ENCODE measurements at places on chromosomes 2 and 18.
A peak's percentile ranks its signal among the peaks of the same experiment; 100 is the strongest.

DNA sequence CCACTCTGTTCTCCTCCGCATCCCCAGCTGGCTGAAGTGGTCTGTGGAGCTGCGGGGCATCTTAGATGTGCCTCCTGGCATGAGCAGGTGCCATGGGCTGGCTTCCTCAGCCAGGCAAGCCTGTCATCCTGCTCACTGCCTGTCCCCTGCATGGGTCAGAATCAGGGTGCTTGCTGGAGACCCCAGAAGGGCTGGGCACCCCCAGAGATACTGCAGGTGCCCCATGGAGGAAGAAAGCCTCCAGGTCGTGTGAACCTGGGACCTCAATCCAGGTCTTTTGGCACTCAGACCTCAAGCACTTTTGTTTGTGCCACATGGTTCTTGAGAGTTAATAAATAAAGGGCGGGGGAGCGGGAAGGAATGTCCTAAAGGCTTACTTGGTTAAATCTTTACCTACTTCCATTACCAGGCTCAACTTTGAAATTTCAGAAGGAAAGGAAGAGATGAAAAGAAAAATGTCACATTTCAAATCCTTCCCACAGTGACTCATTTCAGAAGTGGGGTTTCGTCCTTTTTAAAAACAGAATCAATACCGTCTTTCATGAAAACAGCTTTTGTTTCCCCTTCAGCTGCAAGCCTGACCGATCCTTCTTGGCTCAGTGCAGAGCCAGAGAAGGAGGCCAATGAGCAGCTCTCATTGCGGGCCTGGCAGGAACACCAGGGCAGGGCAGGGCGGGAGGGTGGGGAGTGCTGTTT, 69.9 kb downstream of the RHOB start:
- DNase-seq = no peak

- DNase-seq = no peak
These were observed 151.9 kb downstream of the RND3 start for GRCh38 chr2:150335596-150335995.

DNA sequence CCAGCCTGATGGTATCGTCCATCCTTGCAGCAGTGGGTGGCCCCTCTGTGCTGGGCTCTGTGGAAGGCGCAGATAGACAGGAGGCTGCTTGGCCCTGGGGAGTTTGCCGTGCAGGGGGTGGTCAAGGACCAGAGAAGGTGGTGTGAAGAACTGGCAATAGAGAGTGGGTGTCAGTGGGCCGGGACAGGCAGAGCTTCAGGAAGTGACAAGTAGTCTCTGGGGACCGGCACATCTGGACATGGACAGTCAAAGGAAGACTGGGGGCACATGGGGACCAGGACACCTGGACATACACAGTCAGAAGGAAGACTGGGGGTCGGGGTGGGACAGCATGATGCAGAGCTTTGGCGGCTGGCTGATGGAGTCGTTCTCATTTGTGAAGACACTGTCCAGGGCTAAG, 335.9 kb downstream of the AGAP1 start:
- DNase-seq = no peak

GRCh38 chr18:22778996-22779395, 154.1 kb upstream of the RBBP8 start:
- DNase-seq = no peak

DNA sequence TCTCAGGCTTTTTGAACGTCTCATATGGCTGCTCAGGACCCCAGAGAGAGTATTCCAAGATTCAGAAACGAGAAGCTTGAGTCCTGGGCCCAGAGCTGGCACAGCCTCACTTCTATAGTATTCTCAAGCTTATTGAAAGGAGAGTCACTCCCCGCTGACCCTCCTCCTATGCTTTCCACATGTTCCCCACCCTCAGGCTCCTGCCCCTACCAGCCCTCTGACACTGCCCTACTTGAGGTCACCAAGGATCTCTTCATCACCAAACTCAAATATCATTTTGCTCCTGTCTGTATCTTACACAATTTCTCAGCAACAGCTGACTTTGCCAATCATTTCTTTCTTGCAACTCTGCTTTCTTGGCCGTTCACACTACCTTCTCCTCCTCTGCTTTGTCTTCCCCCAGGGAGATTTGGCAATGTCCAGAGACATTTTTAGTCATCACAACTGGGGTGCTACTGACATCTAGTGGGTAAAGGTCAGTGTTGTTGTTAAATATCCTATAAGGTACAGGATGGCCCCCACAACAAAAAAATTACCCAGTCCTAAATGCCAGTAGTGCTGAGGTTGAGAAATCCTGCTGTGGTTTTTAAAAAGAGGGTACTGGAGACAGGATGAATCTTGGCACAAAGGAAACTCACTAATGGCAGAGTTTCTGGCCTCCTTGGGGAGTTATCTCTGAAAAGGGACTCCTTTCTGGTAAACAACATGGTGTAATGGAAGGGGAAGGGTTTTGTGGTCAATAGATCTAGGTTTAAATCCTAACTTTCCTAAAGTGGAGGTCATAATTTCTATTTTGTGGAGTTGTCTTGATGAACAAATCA, 26.9 kb upstream of the INSIG2 start:
- DNase-seq = no peak

DNA sequence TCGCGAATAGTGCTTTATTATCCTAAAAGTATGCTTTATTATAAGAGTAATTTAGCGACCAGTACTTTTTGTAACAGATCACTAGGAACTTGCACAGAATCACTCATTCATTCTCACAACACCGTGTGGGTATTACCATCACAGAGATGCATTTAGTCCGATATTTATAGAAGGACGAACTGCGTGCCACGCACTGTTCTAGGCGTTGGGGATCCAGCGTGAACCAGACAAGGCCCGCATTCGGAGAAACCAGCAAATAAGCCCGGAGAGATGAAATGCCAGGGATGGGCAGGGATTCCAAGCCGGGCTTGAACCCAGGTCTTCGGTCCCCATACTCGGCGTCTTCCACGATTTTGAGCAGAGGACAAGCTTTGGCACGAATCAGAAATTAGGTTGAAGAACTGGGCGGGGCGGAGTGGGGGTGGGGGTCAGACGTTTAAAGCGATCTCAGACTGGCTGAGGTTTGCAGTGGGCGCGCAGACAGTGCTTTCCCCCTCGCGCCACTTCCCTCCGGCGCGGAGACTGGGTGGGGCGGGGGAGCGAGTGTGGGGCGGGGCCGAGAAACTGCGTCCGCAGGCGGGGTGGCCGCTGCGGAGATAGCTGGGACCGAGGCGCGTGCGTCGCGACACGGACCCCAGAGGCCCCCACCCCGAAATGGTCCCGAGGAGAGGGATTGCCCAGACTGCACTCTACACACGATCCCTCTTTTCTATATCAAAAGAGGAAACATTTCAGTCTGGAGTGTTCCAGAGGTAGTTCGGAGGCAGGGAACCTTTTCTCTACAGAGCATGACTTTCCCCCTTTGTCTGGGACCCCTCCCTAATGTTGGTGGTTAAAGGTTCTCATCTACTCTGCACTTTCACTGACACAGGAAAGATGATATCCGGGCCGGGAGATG, 1.1 kb upstream of the CXCR4 start:
- DNase-seq = no peak

GRCh38 chr2:152367547-152368390, 32.8 kb downstream of the FMNL2 start:
- no peak for DNase-seq

GRCh38 chr2:98212092-98213000, 125.4 kb downstream of the VWA3B start:
- DNase-seq = no peak

GRCh38 chr2:38598991-38599295, 3.8 kb downstream of the HNRNPLL start:
- DNase-seq = no peak

DNA sequence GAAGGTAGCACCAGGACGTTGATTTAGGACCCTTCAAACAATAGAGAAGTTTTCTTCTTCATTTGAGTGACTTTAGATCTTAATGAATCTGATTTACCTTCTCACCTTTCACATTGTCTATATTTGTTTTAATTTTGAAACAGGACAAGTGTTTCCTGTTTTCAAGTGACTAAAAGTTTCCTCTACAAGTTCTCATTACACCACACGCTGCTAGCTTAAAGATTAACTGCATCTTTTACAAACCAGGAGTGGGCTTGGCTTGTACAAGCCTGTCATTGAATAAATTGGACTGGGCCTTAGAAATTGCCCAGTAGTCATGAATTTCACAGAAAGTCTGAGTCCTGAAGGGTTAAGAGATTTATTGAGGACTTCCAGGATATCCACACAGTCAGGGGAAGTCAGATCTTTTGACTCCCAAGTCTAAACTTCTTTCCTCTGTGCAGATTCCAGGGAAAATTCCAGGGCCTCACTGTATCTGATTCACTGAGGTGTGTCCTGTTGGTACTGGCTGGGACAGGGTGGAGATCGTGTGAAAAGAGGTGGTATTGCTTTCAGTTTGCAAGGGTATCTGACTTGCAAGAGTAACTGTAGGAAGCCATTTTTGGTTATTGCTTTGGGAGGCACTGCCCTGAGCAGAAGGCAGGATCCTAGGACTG, 3.4 kb downstream of the SGPP2 start:
- DNase-seq = no peak

GRCh38 chr2:239179851-239180371, 220.9 kb downstream of the HDAC4 start:
- peak; percentile 36 for DNase-seq

- no peak for DNase-seq
These were observed 19.6 kb downstream of the DSC1 start for GRCh38 chr18:31143025-31143424.

DNA sequence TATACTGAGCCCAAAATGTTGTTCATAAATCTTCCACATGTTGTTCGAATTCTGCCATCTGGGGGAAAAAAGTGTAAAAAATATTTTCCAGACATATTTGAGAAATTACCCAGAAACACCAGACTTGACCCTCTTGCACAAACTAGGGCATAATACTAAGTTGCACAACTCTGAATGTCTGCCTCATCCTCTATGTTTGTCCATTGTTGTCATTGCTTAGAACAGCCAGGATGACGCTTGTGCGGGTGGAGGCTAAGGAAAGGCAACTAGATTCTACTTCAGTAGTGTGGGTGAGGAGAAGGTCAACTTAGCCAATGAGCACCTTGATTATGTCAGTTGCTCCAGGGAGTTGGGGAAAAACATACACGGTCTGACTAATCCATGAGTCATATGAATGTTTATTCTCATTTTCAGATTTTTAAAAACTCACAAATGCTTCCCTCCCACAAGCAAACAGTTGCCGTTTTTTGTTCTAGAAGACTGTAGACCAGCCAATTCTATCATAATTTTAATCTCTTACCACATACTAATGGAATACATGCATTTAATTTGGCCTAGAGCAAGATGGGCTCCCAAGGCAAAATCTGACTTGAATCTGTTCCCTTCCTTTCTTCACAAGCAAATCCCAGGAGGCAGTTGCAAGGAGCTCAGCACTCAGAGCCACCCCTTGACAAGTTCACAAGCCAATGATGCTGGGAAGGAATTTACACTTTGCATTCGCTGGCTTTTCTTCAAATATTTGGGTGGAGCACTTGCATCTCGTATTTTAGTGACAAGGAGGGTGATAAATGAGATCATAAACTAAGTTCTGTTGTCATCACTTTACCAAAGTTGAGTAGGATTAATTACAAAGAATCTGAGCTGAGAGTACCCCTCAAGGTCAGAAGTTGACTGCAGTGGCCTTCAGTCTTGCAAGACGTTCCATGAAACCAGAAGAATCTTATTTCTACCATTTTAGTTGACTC, 163.2 kb upstream of the TWIST2 start:
- peak; percentile 92 for DNase-seq

GRCh38 chr2:75605770-75606529, 40.6 kb upstream of the MRPL19 start:
- DNase-seq = peak; percentile 98

DNA sequence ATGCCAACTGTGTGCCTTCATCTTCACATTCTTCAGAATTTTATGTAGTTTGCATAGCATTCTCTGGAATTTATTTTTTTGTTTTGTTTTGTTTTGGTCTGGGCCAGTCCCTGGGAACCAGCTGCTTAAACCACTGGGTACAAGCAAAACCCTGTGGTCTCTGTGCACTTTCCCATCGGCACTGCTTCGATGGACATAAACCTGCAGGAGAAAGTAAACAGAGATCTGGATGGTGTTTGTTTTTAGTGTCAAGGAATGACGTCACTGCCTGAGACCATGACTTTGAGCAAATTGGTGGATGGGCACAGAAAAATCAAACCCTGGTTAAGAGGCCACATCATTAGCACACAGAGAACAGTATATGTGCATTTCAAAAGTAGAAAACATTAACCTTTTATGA, 64.7 kb upstream of the RASGRP3 start:
- DNase-seq = peak; percentile 87

DNA sequence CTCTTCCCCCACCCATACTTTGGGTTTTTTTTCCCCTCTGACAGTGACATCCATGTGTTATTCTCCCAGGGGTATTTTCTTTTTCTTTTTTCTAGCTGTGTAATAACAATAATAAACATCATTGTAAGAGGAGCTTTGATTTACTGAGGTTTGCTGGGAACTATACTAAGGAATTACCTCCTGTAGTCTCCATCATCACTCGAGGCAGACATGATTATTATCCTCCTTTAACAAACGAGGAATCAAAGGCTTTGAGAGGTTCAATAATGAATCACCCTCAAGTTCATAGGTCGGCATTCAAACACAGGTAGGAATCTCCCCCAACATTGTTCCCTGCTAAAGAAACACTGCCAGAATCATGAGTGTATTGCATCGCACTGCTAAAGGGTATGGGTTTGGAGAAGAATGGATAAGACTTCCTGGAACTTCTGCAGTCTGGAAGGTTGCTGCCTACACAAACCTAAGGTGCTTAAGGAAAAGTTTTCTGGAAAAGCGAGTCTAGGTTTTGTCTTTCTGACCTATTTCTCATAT, 260.2 kb upstream of the SESTD1 start:
- no peak for DNase-seq

DNA sequence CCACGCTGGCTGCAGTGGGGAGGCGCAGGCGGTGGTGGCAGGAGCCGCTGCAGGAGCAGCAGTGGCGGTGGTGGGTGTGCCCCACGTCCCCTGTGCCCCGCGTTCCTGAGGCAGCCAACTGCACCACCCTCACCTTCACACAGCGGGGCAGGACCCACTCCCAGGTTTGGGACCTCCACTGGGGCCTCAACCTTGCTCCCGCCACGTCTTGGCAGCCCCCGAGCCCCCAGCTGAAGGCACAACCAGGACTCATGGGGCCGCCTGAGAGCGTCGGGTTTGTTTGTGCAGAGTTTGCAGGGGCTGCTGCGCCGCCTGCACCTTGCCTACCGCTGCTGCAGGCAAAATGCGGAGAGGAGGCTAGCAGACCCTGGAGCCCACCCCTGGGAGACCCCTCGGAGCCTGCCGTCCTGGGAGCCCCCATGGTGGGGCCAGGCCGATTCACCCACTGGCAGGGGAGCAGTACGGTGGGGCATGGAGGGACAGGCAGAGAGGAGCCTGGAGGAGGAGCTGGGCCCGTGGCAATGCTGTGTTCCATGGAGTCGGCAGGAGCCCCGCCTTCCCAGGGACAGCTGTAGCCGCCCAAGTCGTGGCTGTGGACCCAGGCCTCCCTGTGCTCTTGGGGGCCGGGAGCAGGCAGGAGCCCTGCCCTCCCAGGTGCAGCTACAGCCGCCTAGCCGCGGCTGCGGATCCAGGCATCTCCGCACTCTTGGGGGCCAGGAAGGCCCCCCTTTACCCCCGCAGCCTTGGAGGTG, 14.7 kb upstream of the EML6 start:
- DNase-seq = no peak

GRCh38 chr2:86487062-86487461, 45.9 kb downstream of the KDM3A start:
- no peak for DNase-seq

- DNase-seq = no peak
These were observed 113.3 kb upstream of the SEC11C start for GRCh38 chr18:59026364-59026763.

All from SJSA1 (cell line).